Esophagus muscularis mucosa (tissue), 4 donors: ENCODE measurements at places on chromosomes 13 and 19.
A peak's percentile ranks its signal among the peaks of the same experiment; 100 is the strongest.

- DNase-seq: peak; percentile 82
These were observed 10.0 kb upstream of the GRTP1 start for GRCh38 chr13:113373811-113374485.

GRCh38 chr13:111527614-111528229 is 207.3 kb downstream of the TEX29 start:
- no peak for DNase-seq

DNA sequence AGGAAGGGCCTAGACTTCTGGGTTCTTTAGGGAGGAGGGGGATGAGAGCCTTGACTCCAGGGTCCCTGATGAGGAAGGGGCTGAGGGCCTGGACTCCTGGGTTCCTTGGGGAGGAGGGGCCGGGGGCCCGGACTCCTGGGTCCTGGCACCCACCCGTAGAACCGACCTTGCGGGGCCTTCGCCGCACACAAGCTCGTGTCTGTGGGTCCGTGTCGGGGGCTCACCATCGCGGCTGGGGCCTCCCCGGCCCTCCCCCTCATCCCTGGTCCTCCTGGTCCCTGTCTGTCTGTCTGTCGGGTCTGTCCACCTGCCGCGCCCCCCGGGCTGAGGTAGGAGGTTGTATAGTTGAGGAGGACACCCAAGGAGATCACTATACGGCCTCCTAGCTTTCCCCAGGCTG is 662 bp upstream of the SPACA6 start:
- DNase-seq: no peak

GRCh38 chr19:33370783-33371182 is 2.7 kb upstream of the CEBPG start:
- DNase-seq: no peak

- DNase-seq: no peak
These were observed 857.4 kb upstream of the PRR20A start for GRCh38 chr13:56283262-56283828.

GRCh38 chr19:12913851-12914690 is 5.0 kb downstream of the SYCE2 start:
- no peak for DNase-seq

GRCh38 chr13:51771418-51772104 is 32.4 kb downstream of the DHRS12 start:
- DNase-seq: no peak

DNA sequence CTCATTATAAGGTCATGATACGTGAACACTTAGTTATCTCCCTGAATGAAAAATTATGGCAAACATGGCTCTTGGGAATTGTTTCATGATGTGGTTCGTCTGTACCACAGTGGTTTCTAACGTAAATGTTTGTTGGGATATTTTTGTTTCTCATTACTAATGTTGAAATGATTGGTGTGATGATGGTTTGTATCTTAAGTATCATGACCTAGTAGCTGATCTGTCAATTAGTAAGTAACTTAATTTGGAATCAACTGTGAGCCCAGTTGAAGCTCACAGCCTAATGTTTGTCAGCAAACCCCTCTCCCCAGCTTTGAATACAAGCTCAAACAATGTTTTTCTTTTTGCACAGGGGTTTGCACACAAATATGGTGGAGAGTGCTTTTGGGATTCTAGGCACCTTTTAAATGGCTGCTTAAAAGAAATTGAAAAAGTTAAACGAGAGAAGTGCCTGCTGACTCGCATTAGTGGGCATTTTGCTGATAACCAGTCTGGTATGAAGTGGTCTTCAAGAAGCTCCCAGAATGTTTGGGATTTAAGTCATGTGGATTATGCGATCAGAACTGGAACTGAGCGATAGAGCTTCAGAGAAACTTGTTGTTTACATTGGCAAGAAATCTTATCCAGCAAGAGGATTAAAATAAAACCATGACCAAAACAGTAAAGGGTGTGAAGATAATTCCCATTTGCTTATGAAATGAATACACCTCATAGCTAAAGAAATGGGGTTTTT is 68.2 kb downstream of the LMO7 start:
- no peak for DNase-seq

DNA sequence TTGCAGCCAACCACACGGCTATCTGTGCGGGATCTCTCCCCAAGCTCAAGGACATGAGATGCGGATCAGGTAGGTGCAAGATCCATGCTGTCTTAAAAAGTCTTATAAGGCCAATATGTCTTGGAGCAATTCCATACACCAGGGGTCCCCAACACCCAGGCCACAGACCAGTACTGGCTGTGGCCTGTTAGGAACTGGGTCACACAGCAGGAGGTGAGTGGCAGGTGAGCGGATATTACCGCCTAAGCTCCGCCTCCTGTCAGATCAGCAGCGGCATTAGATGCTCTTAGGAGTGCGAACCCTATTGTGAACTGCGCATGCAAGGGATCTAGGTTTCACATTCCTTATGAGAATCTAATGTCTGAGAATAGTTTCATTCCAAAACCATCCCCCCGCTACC is 68.8 kb upstream of the ZNF599 start:
- no peak for DNase-seq

DNA sequence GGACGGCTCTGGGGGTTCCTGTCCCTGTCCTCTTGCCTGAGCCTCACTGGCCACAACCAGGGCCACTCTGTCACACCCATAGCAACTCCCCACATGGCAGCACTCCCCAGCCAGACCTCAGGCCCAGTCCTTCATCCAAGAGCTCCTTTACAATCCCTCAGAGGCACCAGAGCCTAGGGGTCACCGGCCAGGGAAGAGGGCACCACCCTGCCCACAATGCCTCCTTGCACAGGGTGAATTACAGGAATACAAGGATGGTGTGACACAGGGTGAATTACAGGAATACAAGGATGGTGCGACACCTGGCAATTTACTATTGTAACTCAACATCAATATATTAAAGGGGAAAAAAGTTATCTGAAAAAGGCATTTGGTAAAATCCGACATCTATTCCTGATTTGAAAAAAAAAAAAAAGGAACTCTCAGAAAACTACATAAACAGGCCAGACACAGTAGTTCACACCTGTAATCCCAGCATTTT is 16.5 kb downstream of the MIER2 start:
- no peak for DNase-seq

- DNase-seq: no peak
These were observed 1745.6 kb upstream of the PCDH20 start for GRCh38 chr13:63161219-63161618.

DNA sequence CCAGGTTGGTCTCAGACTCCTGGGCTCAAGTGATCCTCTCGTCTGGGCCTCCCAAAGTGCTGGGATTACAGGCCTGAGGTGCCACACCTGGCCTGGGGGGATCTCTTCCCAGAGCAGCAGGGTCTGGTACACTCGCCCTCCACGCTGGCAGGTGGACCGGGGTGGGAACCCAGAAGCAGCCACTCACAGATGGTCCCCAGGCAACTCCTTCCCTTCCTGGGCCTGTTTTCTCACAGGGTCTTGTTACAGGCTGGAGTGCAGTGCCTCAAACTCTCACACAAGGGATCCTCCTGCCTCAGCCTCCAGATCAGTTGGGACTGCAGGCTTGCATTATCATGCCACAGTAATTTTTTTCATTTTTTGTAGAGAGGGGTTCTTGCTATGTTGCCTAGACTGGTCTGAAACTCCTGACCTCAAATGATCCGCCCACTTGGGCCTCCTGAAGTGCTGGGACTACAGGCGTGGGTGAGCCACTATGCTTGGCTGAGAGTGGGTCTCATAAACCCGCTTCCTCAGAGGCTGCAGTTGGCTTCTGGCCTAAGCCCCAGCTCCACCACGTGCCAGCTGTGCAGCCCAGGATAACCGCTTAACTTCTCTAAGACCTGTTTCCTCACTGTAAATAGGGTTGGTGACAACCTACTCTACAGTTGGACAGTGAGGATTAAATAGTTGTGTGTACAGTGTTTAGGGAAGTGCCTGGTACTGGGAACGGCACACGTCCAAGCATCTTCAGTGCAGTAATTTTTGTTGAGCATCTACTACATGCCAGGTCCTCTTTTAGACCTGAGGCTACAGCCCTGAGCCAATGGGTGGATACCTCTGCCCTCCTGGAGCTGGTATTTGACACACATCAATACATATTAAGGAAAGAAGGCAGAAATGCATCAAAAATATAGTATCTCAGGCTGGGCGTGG is 871 bp upstream of the CCER2 start:
- no peak for DNase-seq

DNA sequence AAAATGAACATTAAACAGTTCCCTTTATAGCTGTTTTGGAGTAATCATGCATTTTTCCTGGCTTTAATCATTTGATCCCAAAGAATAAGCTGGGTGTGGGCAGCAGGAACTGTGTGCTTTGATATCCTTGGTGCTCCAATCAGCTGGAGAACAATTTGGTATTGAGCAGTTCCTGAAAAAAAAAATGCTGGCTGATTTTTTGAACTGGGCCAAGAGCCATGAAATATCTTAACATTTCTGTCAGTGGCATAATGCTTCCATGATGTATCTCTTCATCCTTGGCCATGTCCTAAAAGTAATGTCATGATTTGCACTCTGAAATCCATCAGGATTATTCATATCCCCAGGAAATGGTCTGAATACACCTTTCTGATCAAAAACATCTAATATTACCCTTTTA is 134.7 kb downstream of the LHFPL6 start:
- no peak for DNase-seq

- no peak for DNase-seq
These were observed 16.0 kb downstream of the ILF3 start for GRCh38 chr19:10670182-10670581.

- DNase-seq: no peak
These were observed 600 bp downstream of the UBE2S start for GRCh38 chr19:55406826-55407549.

GRCh38 chr19:690203-690602 is 5.0 kb downstream of the PRSS57 start:
- no peak for DNase-seq

DNA sequence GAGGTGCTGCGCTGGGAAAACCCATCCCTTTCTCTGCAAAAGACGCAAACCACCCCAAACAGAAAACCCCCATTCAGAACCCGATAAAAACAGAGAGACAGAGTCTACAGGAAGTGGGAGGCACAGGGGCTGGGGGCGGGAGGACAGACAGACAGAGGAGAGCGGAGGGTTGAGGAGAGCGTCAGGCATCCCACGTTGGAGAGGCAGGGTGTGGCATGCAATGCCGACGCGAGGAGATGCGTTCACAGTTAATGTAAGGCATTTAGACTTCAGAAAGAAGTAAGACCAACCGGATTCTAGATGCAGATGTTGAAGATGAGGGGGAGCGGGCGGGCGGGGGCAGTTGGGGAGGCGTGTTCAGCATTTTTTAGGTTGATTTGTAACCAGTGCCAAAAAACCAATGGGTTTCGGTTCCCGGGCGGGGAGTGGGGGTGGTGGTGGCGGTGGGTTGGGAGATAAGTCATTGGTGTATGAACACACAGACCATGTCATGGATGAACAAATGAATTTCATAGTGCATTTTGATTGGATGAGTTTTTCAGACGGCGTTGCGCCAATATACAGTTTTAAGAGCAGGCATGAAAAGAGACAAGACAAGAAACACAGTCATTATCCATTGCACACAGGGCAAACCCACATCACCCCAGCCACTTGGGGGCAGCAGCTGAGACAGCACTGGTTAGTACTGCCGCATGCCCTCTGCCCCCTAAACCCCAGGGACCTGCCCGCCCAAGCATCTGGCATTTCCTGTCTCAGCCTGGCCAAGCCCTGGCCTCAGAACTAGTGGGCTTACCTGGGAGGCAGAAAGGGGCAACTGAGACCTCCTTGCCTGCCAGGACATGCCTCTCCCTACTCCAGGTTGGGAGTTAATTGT is 91.3 kb downstream of the IER2 start:
- DNase-seq: no peak

DNA sequence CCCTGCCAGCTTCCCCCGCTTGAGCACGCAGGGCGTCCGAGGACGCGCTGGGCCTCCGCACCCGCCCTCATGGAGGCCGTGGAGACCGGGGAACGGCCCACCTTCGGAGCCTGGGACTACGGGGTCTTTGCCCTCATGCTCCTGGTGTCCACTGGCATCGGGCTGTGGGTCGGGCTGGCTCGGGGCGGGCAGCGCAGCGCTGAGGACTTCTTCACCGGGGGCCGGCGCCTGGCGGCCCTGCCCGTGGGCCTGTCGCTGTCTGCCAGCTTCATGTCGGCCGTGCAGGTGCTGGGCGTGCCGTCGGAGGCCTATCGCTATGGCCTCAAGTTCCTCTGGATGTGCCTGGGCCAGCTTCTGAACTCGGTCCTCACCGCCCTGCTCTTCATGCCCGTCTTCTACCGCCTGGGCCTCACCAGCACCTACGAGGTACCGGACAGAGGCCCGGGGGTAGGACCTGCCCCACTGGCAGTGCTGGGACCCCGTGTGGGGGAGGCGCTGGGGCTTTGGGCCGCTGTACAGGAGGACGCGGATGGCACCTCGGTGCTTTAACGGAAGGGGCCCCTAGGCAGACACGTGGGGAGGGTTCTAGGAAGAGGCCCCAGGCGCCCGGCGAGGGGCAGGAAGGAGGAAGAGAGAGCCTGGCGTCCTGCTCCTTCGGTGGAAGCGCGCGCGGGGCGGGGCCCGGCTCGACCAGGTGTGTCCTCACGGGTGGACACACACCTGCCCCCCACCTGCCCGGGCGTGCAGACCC is 681 bp downstream of the SLC5A5 start:
- DNase-seq: no peak

GRCh38 chr13:79258489-79258888 is 147.6 kb downstream of the RBM26 start:
- DNase-seq: no peak

GRCh38 chr13:114309806-114310410 is 4.4 kb upstream of the CHAMP1 start:
- DNase-seq: no peak

DNA sequence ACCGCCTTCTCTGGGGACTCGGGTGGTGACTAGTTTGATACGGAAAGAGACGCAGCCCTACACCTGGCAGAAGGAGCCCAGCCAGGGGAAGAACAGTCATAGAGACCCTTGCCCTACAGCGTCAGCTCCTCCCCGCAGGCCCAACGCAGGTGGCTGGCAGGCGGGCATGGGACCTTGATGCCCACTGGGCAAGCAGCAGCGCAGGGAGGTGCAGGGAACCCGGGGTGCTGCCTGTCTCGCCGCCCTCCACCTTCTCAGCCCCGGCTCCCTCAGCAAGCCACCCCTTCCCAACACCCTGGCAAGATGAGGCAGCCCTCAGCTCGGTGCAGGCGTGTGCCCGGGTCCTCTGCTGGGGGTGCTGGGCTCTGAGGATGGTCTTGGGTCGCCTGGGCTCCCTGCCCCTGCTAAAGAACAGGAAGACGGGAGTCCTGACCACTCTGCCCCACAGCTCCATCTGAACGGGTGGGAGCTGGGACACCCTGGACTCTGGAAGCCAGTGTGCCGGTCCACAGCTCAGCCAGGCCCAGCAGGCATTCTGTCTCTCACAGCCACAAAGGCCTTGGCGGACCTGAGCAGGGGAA is 9.0 kb downstream of the MIER2 start:
- no peak for DNase-seq

- DNase-seq: no peak
These were observed 907 bp downstream of the KDELR1 start for GRCh38 chr19:48390188-48391099.

- DNase-seq: peak; percentile 77
These were observed 144.1 kb downstream of the DPF1 start for GRCh38 chr19:38079926-38080380.

- DNase-seq: peak; percentile 98
These were observed 44.8 kb downstream of the ANKRD10 start for GRCh38 chr13:110869805-110870706.

- DNase-seq: no peak
These were observed 222.5 kb upstream of the SPRY2 start for GRCh38 chr13:80563439-80563838.

GRCh38 chr19:38318660-38319059 is 985 bp upstream of the KCNK6 start:
- no peak for DNase-seq

GRCh38 chr13:107370015-107370785 is 802.3 kb upstream of the ARGLU1 start:
- DNase-seq: no peak

- no peak for DNase-seq
These were observed 110.0 kb downstream of the KCNRG start for GRCh38 chr13:50125304-50125553.
